ENCODE measurements at places on chromosomes 2 and 18.
A peak's percentile ranks its signal among the peaks of the same experiment; 100 is the strongest.

DNA sequence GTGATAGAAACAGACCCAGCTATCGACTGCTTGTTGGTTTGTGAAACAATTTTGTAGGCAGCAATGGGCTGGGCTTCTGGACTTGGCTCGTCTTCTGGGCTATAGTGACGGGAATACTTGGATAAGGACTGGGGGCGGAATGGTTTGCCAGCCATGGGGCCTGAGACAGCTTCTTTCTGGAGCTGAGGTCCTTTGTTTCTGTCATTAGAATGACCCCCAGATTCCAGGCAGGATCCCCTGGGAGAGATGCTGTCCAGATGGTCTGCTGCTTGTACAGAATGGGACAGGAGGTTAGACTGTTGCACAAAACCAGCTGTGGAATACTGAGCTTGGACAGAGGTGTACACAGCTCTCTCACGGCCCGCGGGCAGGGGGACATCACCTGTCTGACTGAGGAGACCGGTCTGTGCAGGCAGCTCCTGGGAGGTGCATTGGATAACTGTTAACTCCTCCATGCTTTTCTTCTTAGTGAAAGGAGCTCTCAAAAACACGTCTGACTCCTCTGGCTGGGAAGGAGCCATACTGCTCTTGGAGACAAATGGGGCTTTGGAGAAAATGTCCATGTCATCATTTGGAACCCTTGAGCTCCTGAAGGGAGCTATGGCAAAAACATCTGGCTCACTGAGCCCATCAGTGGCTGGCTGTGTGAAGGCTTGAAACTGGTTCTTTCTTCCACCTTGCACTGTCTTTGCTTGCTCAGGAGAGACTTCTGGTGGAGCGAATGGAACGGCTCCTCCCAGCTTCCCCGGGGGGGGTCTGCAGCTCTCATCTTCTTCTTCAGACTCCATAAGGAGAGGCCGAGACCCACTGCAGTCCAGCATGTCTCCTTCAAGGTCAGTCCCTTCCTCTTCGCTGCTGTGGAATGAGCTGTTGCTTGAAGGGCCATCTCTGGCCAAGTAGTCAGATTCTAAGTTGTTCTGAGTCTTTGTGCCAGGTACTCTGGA, 28.6 kb upstream of the NFU1 start:
- no peak for DNase-seq

DNA sequence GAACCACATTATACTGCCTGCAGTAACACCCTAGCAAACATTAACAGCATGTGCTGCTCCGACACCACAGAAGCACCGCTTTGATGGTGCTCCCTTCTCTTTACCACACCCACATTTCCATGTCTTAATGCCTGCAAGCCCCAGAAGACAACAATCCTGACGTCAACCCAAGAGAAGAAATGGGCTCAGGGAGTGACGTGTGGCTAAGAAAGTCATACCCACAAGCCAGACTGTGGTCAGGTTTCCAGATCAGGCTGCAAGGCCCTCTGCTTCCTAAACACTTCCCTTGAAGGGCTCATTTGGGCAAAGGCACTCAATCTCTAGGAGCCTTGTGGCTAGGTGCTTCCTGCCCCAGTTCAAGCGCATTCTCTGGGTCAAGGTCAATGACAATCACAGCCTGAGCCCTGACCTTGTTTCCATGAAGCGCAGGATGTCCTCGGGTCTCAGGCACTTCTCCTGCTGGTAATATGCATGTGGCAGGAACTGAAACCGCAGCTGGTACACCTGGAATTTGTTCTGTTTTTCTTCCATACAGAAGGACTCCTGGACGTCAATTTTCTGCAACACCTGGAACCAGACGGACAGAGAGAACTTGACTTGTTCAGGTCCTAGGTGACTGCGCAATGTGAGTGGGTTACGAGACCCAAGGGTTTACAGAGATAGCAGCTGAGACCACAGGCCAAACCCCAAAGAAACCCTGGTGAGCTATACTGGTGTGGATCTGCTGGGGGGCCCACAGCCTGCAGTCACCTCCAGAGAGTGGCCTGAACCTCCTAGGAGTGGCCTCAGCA, 67.2 kb downstream of the POLR1A start:
- DNase-seq = peak; percentile 12

DNA sequence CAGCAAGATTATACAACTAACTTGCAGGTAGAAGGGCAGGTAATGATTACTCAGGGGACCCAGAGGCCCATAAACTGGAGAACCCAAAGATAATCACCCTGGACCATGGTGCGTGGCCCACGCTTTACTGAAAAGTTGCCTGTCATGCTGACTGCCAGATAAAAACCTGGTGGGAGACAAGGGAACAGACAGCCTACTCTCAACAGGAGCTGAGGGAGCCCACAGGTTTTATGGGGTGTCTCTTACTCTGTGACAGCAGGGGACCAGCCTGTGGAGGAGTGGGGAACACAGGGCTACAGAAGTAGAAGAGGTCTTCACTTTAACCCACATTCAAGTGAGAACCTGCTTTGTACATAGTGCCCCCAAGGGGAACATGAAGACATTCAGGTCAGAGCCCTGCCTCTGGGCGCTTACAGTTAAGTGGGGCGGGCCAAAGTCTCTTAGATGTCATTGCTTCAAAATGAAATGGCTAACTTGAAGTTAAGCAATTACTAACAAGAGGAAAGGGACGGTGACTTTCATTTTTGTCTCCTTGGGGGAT, 60.4 kb downstream of the DHRS9 start:
- DNase-seq = no peak

GRCh38 chr2:182664212-182664611, 51.8 kb upstream of the DNAJC10 start:
- no peak for DNase-seq

DNA sequence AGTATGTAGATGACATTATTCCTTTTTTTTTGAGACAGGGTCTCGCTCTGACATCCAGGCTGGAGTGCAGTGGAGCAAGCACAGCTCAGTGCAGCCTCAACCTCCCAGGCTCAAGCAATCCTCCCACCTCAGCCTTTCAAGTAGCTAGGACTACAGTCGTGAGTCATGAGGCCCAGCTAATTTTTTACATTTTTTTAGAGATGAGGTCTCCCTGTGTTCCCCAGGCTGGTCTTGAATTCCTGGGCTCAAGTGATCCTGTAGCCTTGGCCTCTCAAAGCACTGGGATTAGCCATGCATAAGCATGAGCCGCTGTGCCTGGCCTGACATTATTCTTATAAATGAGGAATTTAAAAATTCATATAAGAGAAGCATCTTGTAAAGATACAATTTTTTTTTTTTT, 86.9 kb downstream of the FAM117B start:
- no peak for DNase-seq

All from dorsolateral prefrontal cortex (tissue), 122 donors.